ENCODE measurements at places on chromosomes 11 and 22. TPM values are rescaled to one million over a fixed set of nuclear protein-coding genes. Genes with fewer than 3 reads are reported as not detected.

BATF2 gene
- total RNA-seq, result 0.53 TPM

FLRT1 gene
- total RNA-seq, result 0.24 TPM

SOX6 gene
- 34.9 TPM for total RNA-seq

- no peaks in the 10 kb centered on the region for H3K4me1 ChIP-seq
- no peaks in the 10 kb centered on the region for H3K27me3 ChIP-seq
- no peak overlapping the region for H3K4me3 ChIP-seq
Measured at GRCh38 chr11:590997-591396, 14.7 kb downstream of the PHRF1 start.

NUDT8 gene
- total RNA-seq, result 5.1 TPM

Measured in progenitor cell of endocrine pancreas (in vitro differentiated cells).